NCI-H1105 (cell line): ENCODE measurements at places on chromosomes 7 and 10.

- DNase-seq = no peak
Measured at GRCh38 chr10:43427166-43427825, 9.6 kb upstream of the ZNF487 start.

DNA sequence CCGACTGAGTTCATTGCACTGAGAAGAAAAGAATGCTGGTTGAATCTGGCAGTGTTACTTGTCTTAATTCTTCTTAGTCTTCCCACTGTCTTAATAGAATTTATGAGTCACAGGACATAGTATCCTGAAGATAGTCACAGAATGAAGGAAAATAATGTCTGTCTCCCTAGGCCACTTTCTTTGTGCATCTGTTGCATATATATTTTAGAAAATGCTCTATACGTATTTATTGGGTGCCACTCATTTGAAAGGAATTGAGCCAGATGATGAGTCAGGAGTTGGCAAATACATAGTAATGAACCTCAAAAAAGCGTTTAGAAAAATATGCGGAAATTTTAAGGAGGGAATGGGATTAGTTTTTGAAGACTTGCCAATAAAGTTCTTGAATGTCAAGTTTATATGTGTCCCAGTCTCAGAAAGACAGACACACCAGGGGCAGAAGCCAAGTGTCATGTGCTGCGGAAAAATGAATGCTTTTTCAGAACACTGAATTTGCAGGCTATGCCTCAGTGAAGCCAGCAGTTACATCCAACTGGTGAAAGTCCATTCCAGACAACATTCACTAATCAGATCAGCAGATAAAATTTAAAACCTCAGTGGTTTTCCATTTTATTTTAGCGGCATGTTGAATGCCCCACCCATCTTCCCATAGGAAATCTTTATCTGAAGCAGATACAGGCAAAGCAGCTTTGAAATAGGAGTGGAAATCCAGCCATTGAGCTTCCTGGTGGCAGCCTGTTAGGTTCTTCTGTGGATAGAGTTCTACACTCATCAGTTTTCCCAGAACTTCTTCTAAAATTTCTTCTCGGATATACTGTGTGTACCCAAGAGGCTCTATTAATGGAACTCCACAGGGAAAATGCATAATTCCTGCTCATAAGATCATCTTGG is 308.4 kb downstream of the BICC1 start:
- DNase-seq = no peak

DNA sequence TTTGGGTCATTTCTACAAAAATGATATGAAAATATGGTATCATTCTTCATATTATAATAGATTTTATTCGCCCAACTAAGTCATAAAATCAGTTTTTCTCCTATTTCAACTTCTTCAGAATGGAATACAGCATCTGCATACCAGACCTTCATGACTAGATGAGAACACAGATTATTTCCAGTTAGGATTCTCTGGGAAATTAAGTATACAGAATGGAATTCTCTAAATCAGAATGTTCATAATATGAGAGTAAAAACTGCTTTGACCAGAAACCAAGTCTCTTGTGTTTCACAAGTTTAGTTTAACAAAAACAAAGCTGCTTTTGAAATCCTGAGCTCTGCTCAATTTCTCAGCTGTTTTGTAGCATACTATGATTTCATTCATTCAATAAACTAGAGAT is 160.3 kb upstream of the SEMA3A start:
- DNase-seq = no peak

DNA sequence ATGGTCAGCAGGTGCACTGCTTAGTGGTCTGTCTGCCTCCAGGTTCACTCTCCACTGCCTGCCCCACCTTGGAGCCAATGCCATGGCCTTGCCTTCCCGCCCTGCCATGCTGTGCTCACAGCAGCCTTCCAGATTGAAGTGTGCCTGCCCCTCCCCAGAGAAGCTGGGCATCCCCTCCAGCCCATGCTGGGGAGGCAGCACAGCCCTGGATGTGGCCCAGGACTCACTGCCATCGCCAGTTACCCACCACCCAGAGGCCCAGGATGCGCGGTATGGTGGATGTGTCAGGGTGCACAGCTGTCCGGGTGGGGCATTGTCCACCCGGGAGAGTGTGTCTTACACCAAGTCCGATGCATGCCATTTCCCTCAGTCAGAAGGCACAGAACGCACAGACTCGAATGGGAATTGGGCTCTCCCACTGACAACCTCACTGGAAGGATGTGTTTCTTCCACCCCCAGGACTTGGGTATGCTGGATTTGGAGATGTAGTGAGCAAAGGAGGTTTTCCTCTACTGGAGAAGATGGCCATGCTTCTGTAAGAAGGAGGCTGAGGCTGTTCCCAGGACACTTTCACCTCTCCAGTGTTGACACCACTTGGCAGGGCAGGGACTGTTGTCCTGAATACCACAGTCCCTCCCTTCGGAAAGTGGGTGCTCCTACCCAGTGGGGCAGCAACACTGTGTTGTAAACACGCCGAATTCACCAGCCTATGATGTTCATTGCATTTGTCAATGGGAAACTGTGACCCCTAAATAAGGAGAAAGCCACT is 122.0 kb downstream of the ADARB2 start:
- no peak for DNase-seq

DNA sequence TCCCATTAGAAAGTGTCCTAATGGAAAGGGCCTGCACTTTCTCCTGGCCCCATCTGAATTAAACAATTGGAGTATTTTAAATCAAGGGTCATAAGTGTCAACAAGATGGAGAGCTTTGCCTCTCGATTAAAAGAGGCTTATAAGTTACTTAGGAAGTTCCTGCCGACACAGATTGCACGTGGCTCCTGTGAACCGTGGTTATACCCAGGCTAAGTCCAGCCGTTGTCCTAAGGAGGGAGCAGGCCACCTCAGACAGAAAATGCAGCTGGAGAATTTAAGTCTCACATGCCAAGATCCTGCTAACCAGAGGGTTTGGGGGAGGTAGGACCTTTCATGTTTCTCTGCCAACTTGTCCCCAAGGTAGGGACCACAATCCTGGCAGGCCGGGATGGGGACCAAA is 626.5 kb upstream of the GALNT17 start:
- DNase-seq = no peak

DNA sequence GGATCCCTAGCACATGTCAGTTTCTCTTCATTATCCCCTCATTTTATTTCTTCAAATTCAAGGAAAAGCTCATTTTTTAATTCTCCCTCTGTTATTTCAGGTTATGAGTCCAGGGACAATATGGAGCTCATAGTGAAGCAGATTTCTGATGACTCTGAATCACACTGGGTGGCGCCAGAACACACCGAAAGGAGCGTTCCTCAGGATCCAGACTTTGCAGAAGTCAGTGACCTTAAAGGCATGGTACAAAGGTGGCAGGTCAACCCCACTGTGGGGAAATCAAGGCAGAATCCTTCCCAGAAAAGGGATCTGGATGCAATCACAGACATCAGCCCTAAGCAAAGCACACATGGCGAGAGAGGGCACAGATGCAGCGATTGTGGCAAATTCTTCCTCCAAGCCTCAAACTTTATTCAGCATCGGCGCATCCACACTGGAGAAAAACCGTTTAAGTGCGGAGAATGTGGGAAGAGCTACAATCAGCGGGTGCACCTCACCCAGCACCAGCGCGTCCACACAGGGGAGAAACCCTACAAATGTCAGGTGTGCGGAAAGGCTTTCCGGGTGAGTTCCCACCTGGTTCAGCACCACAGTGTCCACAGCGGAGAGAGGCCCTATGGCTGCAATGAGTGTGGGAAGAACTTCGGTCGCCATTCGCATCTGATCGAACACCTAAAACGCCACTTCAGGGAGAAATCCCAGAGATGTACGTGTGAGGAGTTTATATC is 21.4 kb downstream of the ZKSCAN5 start:
- DNase-seq = no peak

GRCh38 chr10:47056247-47056510 is 145.0 kb downstream of the PTPN20 start:
- no peak for DNase-seq

DNA sequence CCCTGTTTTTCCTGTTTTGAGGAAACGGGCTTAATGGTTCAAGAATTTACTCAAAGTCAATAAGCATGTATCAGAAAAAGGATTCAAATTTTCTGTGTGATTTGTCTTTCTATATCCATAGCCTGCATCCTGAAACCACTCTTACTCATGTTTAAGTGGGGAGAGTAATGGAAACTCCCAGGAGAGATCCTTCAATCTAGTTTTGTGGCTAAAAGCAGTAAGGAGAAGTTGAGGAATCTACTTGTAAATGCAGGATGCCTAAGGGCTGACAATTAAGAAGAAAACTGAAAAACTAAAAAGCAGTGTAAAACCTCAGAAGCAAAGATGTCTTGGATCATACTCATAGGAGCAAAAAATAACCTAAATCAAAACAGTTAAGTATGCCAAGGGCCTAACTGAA is 68.1 kb upstream of the GRID1 start:
- DNase-seq = no peak

- DNase-seq = no peak
Measured at GRCh38 chr10:51786016-51786683, 86.8 kb upstream of the CSTF2T start.

DNA sequence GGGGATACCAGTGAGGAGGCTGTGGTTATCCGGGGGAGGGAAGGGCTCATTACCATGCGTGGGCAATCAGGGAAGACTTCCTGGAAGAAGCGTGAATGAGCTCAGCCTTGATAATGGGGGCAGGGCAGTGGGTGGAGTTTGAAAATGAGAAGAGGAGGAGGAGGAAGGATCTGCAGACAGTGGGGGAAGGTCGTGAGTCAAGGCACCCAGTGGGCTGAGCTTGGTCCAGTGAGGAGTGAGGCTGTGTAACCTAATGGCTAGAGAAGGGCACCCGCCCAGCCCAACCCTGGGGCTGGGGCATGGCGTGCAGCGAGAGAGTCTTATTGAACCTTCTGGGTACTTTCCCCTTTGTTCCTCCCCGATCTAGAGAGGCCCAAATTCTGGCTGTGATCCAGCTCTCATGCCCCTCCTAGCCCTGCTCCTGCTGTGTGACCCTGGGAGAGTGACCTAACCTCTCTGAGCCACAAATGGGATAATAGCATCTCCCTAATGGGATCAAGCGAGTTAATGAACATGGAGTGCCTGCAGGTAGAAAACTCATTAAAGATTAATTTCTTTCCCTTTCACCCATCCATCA is 31.5 kb downstream of the CLIP2 start:
- DNase-seq = no peak

DNA sequence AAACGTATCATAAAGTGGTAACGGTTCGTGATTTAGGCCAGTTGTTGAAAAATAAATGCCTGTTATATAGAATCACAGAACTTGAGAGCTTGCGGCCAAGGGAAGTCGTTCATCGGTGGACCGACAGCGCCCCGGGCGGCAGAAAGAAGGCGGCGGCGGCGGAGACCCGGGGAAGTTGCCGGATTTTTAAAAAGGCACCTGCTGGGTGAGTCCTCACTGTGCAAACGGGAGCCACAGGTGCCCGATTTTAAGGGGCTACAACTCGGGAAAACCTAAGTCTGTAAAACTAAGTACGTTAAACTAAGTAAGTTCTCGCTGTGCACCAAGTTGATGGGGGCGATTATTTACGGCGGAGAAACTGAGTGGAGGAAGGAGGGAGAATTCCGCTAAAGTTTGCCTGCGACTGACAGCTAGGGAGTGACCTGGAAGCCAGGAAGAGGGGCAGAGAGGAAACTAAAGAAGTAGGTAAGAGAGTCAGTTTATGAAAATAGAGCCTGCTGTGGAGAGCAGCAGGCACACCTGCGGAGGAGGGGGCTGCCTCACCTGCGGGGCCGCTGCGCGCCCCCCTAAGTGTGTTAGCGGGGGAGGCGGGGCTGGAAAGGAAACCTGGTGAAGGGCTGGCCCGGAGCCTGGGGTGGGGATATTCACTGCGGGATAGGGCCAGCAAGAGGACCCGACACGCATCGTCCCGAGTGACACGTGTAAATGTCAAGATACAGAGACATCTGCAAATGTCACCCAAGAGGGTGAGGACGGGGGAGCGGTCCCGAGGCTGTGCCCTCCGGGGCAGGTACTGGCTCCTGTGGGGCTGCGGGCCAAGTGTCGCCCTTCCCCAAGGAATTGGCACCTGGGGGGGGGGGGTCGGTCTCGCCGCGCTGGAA is 996 bp downstream of the ADAM12 start:
- peak; percentile 27 for DNase-seq

DNA sequence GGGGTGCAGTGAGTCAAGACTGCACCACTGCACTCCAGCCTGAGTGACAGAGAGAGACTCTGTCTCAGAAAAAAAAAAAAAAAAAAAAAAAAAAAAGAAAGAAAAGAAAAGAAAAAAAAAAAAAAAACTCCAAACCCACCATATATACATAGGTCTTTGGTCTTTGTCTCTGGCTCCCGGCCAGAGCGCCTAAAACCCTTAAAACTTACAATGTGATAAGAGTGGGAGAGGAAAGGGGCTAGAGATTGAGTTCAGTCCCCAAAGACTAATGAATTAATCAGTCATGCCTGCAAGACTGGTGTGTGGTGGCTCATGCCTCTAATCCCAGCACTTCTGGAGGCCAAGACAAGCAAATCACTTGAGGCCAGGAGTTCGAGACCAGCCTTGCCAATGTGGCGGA is 6.8 kb upstream of the NFE2L3 start:
- no peak for DNase-seq

DNA sequence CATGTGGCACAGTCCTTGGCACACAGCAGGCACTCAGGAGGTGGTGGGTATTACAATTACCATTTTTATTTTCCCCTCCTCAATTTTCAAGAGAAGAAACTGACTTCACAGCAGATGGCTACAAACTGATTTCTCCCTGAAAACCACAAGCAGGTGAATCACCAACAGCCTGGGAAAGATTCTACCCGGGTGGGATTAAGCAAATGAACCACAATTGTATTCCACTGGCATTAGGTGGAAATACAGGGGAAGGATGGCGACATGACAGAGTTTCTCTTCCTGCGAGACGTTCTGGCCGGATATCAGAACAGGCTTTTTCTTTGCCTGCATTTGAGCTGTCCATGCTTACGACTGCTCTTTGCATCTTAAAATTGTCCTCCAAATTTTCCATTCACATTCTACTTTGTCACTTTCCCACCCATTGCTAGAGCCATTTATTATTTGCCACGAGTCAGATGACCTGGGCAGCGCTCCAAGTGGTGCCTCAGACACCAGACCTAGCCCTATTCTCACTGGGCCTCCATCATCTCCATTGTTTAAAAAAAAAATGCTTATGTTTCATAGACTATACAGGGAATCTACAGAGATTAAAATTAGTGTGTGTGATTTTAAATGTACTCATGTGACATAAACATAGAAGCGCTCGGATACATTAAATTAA is 4.6 kb downstream of the DENND11 start:
- DNase-seq = no peak

GRCh38 chr7:150524018-150524417 is 9.3 kb downstream of the GIMAP7 start:
- DNase-seq = no peak

GRCh38 chr10:110618230-110618610 is 25.9 kb upstream of the RBM20 start:
- DNase-seq = no peak

DNA sequence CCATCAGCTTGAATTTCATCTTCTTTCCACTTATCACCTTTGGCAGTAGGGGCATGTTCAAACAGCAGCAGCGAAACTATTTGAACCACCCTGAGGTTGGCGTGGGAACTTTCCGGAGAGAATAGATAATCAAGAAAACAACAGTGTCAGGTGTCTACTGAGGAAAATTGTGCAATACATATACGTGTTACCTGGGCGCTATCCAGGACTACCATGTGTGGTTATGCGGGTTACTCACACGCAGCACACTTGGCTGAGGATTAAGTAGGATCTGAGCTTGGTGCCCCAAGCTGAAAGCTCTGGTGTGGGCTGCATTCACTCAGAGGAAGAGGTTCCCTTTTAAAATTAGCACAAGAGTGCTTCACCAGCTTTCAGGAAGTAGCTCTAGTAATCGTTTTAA is 8.8 kb upstream of the ABI1 start:
- no peak for DNase-seq
